Activated CD4-positive, CD25-positive, alpha-beta regulatory T cell (primary cell): ENCODE measurements at places on chromosomes 2 and 18.

DNA sequence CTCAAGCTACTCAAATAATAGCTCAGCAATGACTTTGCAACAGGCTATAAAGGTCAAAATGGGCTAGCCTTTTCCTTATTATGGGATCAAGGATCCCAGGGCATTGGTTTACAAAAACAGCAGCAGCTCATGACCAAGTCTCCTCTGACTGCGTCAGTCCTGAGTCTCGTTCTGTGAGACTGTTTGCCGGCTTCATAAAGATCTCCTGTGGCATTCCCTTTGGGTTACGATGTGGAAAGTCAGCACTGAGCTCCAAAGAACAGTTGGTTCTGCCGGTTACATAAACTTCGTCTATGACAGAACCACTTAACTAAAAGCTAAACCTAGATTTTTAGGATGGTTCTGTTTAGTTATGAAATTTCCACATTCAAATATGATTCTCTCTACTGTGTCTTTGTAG lies 674.9 kb downstream of the ZEB2 start:
- DNase-seq = no peak

DNA sequence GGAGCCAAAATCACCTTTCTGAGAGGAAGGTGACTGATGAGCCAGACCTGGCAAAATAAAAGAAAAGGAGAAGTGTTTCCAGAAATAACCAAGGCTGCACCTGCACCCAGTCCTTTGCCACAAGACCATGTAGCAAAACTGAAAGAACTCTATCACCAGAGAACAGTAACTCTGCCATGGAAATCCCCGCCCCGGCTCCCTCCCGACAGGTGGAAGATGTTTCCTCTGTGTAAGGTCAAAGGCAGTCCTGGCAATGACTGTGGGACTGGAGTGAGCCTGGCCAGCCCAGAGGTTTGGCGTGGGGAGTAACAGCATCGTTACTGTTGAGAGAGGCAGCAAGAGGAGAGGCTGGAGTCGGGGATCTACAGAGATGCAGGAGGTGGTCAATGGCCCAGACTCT lies 42.3 kb downstream of the SPRED2 start:
- no peak for DNase-seq

DNA sequence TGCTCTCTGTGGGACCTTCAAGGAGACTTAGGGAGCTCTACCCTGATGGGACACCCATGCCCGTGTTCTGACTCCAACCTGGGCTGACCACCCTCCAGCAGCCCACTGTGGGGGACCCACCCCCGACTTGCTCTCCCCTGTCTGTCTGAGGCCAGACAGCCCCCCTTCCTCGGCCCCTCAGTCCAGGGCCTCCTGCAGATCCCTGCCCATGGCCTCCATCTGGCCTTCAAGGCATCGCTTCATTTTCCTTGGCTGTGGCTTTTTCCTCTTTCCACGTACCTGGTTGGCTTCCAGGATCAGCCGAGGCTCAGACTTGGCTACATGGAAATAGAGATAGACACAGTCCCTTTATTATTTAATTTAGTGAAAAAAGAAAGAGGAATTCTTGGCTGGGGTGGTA lies 290.0 kb downstream of the CYP26B1 start:
- no peak for DNase-seq

- DNase-seq = no peak
These were observed 397.8 kb downstream of the METTL4 start for GRCh38 chr18:2173486-2173885.

DNA sequence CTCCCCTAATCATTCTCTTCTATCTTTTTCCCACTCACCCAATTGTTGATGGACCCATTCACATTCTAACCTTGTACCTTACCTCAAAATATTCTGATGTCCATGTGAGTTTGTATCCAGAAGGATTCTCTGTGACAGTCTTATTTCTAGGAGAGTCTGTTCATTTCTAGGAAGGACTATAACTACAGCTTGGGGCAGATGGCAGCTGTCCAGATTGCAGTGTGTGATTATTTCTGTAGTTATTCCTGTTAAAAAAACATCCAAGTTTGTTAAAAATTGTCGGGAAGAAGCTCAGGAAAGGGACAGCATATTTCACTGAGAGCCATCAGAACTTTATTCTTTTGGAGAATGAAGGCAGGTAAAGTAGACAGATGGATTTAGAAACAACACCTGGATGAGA lies 142.6 kb downstream of the RAPGEF4 start:
- DNase-seq = no peak
